ENCODE measurements at places on chromosomes 3 and 15. TPM values are rescaled to one million over a fixed set of nuclear protein-coding genes. Genes with fewer than 3 reads are reported as not detected.

Gene CHRM5
- not detected for total RNA-seq

Gene CTXN2
- total RNA-seq, result 0.16 TPM

Gene HRG
- not detected for total RNA-seq

Gene ZKSCAN7
- total RNA-seq, result 3.0 TPM

Gene SLC25A36
- total RNA-seq, result 53.7 TPM

Gene SLC22A14
- total RNA-seq, result not detected

Gene INSYN1
- 9.0 TPM for total RNA-seq

Gene CHRNA7
- 3.4 TPM for total RNA-seq

Gene EFCAB12
- 0.58 TPM for total RNA-seq

Gene VIPR1
- 148 TPM for total RNA-seq

Gene KIF23
- 11.2 TPM for total RNA-seq

Gene SNX4
- 46.9 TPM for total RNA-seq

Gene AGTR1
- 0.52 TPM for total RNA-seq

Gene ARHGAP11A
- 23.8 TPM for total RNA-seq

Gene GHSR
- total RNA-seq, result not detected

Gene GRIP2
- 0.70 TPM for total RNA-seq

Gene OXTR
- total RNA-seq, result 0.52 TPM

Gene C3orf49
- not detected for total RNA-seq

Gene CHMP2B
- total RNA-seq, result 83.3 TPM

Gene ACOX2
- 51.2 TPM for total RNA-seq

Gene ZBED2
- total RNA-seq, result not detected

Gene RTP3
- not detected for total RNA-seq

Gene CRABP1
- 0.67 TPM for total RNA-seq

Gene ITIH1
- not detected for total RNA-seq

Gene CA12
- 645 TPM for total RNA-seq

Gene SH3GL3
- 1.2 TPM for total RNA-seq

Gene RBP2
- 1.5 TPM for total RNA-seq

Gene RTP1
- not detected for total RNA-seq

Gene TNNC1
- total RNA-seq, result 0.60 TPM

Gene TMEM108
- 1.1 TPM for total RNA-seq

Gene SCAANT1
- total RNA-seq, result not detected

Gene FOXL2
- total RNA-seq, result 0.09 TPM

Gene SRPRB
- total RNA-seq, result 29.2 TPM

Gene TICRR
- total RNA-seq, result 4.4 TPM

Gene OCA2
- total RNA-seq, result not detected
